ENCODE measurements at places on chromosomes 1 and 21. TPM values are rescaled to one million over a fixed set of nuclear protein-coding genes. Genes with fewer than 3 reads are reported as not detected.

Gene ATF6
- 24.9 TPM for total RNA-seq

Gene PAPPA2
- total RNA-seq = 1.0 TPM

Gene AJAP1
- total RNA-seq = 0.09 TPM

Gene DR1
- total RNA-seq = 45.1 TPM

Gene CFAP141
- not detected for total RNA-seq

Gene FMN2
- 3.5 TPM for total RNA-seq

Gene FLG2
- total RNA-seq = not detected

Measured in mucosa of descending colon (tissue), 3 donors.